ENCODE measurements at places on chromosomes 2 and 18.

DNA sequence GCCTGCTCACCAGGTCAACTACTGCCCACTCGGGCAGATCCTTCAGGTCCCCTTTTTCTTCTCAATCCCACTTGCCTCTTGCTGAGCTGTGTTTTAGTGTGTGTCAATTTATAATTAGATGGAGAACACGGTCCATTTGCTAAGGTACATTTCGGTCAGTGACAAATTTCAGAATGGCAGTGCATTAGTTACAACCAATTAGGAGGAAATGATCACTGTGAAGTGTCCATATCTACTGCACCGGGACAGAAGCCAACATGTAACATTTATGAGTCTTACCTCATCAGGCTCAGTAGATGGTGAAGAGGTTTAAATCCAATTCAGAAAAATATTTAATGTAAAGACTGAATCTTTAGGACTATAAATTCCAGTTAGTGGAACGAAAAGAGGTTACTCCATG lies 47.7 kb downstream of the CMPK2 start:
- no peak for DNase-seq

GRCh38 chr2:171430516-171431410 lies 3.0 kb downstream of the METTL8 start:
- DNase-seq = no peak

DNA sequence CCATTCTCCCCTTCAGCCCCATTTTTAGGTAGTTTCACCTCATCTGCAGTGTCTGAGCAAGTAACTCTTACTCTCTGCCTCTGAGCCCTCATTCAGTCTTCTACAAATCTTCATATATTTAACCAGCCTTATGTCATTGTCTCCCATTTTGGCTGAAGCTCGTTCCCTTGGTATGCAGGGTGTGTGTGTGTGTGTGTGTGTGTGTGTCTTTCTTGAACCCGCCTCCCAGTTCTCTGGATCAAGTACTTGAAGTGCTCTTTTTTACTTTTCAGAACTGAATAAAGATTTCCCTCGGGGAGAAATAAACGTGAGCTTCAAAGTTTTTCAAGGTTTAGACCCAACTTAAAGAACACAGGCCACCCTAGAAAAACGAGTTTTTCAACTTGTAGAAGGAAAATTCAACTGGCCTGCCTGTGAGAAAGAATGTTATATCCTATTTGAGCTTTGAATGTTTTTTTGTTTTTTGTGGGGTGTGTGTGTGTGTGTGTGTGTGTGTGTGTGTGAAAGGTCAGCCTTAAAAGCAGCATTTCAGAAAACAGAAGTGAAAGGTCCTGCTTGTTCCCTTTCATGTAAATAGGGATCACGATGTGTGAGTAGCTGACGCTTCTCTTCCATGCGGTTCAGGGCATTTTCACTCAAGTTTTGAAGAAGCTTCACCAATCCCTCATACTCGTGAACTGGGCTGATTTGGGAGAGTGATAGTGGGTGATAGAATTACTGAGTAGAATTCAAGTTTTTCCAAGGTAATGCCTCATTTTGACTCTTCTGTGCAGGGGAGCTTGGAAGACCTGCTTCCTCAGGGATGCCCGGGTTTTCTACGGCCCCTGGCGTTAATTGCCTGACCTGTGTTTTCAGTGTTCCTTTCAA lies 50.6 kb upstream of the EML6 start:
- no peak for DNase-seq

GRCh38 chr18:47209171-47209570 lies 33.0 kb upstream of the IER3IP1 start:
- DNase-seq = no peak

GRCh38 chr2:95032868-95033603 lies 7.5 kb downstream of the MAL start:
- no peak for DNase-seq

DNA sequence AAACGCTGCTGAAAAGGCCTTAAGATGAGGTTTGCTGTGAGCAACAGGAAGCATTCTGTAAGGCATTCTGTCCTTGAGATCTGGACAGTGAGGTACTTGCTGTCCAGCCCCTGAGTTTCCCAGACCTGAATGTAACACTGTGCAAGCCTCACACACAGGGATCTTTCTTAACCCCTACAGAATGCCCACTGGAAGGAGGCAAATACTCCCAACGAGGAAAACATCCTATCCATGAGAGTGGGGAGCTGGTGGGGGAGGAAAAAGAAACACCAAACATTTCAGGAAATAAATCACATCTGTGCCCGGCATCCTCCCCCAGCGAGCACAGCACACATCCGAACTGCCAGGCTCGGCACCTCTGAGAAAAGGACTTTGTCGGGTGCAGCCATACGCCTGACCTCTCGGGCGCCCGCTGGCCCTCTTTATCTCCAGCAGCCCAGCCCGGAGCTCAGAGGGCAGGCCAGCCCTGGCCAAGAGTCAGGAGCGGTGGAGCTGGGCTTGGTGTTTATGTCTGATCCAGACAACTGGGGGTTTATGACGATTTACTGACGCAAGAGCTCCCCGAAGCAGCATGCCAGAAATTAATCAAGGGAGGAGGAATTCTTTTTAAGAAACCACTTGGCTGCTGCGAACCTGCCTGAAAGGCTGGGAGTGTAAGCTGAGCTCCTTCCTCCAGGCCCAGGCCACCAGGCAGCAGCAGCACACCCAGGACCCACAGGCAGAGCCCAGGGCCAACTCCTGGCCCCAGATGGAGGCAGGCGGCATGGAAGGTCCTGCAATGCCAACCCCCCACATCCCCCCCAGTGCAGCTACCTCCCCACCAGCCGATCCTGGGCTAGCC lies 72.2 kb downstream of the HDAC4 start:
- no peak for DNase-seq

Data from stimulated activated CD4-positive, alpha-beta T cell treated with anti-CD3 and anti-CD28 coated beads, Interleukin-15, amount 100 ng/mL, for 1 hour (primary cell).